ENCODE measurements at places on chromosomes 6 and 20. TPM values are rescaled to one million over a fixed set of nuclear protein-coding genes. Genes with fewer than 3 reads are reported as not detected.

The IPCEF1 gene
- 0.02 TPM for total RNA-seq

The HLA-E gene
- 67.3 TPM for total RNA-seq

The KIF6 gene
- 0.30 TPM for total RNA-seq

The FAM83B gene
- total RNA-seq: not detected

The SNAP25 gene
- total RNA-seq: 15.4 TPM

The TRIM31 gene
- total RNA-seq: 1.3 TPM

The BTN1A1 gene
- not detected for total RNA-seq

The CRIP3 gene
- 0.51 TPM for total RNA-seq

Data from A549 treated with Mapracorat at 1 μM for 4 hours (cell line).